ENCODE measurements at places on chromosomes 5 and 9.
A peak's percentile ranks its signal among the peaks of the same experiment; 100 is the strongest.

GRCh38 chr5:60334281-60334713 is 365.7 kb downstream of the DEPDC1B start:
- DNase-seq, result no peak

DNA sequence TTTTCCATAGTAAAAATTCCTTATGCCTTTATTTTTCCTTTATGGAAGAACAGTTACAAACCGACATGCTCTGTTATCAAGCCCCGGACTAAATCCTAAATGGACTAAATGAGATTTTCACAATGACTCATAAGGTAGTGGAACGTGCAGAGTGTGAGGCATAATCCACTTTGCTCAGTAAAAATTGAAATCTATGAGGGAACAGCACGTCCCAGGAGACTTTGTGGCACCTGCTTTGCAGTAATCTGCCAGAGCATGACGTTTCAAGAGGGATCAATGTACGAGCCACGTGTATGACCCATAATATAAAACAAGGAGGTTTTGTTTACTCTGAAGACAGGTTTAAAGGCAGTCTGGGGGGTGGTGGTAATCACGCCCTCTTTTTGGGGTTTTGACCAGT is 83.8 kb upstream of the GNA14 start:
- DNase-seq, result no peak

- DNase-seq, result no peak
These were observed 135.5 kb upstream of the EFNA5 start for GRCh38 chr5:107806271-107806670.

- DNase-seq, result no peak
These were observed 48.4 kb downstream of the SPOCK1 start for GRCh38 chr5:137450759-137451158.

GRCh38 chr5:111234125-111234524 is 9.9 kb downstream of the CAMK4 start:
- no peak for DNase-seq

DNA sequence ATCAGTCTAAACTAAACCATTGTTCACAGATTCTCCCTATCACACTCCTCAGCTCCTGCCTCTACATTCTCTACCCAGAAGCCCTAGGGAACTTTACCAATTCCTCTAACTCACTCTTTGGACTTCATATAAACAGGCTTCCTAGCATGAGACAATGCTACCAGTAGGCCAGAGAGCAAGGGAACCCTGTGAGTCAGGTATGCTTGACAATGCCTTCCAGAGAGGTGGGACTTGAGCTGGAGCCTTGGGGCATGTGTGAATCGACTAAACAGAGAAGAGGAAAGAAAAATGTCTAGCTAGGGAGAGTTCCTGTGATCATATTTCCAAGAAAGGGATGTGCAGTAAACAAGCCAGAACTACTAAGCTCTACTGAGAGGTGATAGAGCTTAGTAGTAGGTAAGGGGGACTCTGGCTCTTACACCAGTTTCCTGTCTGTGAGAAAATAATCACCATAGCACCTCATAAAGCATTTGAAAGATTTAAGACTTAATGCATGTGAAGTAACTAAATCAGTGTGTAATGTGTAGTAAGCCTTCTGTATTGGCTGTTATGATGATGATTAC is 6.4 kb upstream of the RFK start:
- no peak for DNase-seq

DNA sequence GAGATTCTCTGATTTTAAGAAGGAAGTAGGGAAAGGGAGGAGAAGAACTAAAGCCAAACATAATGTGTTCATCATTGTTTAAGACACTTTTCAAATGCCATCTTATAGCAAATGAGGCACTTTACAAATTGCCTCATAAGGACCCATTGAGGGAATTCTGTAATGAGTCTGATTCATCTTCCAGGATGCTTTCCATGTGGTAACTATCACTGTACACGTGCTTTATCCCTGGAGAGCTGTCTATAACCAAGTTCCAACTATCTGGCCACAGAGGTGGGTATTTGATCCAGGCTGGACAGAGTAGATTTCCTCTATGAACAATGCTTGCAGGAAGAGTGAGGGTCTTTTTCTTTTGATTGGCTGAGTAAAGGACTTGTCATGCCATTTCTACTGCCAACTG is 183.5 kb upstream of the NFIB start:
- DNase-seq, result no peak

- DNase-seq, result no peak
These were observed 49.4 kb downstream of the NUP214 start for GRCh38 chr9:131174681-131175239.

- DNase-seq, result no peak
These were observed 110.8 kb upstream of the POC5 start for GRCh38 chr5:75828029-75828428.

GRCh38 chr9:13020146-13021040 is 245.6 kb downstream of the LURAP1L start:
- DNase-seq, result no peak

- DNase-seq, result no peak
These were observed 11.6 kb upstream of the NKD2 start for GRCh38 chr5:997001-997474.

- DNase-seq, result no peak
These were observed 95.0 kb upstream of the ACTBL2 start for GRCh38 chr5:57577432-57578175.

- no peak for DNase-seq
These were observed 878 bp upstream of the HMCN2 start for GRCh38 chr9:130264414-130265350.

- no peak for DNase-seq
These were observed 55.2 kb upstream of the AFAP1L1 start for GRCh38 chr5:149216496-149216895.

- no peak for DNase-seq
These were observed 134.5 kb downstream of the FRMD3 start for GRCh38 chr9:83403527-83404238.

DNA sequence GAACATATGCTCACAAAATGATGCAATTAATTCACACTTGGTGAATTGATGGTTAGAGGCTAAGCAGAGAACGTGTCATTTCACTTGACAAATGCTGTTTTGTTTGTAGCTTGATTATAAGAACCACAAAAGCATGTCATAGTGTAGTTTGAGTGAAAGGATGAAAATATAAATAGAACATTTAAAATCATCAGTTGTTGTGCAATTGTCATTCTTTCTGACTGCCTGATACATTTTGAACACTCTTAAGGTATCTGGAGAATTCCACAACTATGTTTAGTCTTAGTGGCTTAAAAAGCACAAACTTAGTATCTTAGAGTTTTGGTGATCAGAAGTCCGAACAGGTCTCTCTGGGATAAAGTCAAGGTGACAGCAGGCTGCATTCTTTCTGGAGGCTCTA is 129.4 kb downstream of the BASP1 start:
- DNase-seq, result no peak

DNA sequence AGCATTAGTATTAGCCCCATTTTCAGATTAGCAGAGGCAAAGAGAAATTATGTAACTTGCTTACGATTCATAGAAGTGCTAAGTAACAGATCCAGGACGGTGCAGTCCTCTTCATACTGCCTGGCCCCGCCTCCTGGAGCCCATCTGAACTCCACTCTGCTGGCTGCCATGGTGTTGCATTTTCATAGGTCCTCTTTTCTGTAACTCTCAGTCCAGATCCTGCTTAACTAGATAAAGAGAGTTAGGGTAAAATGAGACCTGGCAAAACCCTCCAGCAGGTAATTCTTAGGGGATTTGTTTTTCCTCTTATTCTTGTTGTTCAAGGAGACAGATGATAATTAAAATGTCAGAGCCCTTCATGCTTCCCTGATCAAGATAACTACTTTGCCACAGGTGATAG is 135.1 kb upstream of the EFNA5 start:
- DNase-seq, result no peak

- DNase-seq, result no peak
These were observed 6.3 kb downstream of the RAPGEF1 start for GRCh38 chr9:131733541-131734061.

DNA sequence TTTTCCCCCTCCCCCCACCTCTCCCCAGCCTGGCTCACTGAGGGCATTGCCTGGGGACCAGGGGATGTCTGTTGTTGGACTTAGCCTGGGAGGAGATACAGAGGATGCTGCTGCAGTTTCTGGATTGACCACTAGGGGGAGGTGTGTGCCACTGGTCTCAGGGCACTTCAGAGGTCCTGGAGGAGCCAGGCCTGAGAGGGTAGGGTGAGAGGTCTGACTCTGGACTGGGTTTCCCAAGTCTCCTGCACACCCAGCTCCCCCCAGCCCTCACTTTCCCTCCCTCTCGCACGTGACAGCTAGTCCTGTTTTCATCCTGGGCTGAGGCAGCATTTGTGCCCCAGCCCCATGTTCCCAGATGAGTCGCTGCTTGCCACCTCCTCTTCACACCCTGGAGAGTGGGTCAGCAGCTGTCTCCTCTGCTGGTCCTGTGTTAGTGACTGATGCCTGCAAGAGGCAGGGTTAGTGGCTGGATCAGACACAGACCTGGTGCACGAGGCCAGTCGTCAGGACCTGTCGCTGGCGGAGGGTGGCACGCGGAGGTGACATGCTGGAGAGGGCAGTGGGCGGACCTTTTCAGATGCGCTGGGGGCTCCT is 4.4 kb downstream of the IL3 start:
- DNase-seq, result peak; percentile 37

- DNase-seq, result no peak
These were observed 84.8 kb downstream of the TLE1 start for GRCh38 chr9:81604306-81605169.

- no peak for DNase-seq
These were observed 763 bp downstream of the TJP2 start for GRCh38 chr9:69174616-69175463.

- DNase-seq, result no peak
These were observed 355.1 kb upstream of the TUSC1 start for GRCh38 chr9:26033336-26033735.

- DNase-seq, result no peak
These were observed 56.8 kb downstream of the FAM81B start for GRCh38 chr5:95447961-95448360.

GRCh38 chr5:57878301-57878722 is 395.7 kb upstream of the ACTBL2 start:
- no peak for DNase-seq

DNA sequence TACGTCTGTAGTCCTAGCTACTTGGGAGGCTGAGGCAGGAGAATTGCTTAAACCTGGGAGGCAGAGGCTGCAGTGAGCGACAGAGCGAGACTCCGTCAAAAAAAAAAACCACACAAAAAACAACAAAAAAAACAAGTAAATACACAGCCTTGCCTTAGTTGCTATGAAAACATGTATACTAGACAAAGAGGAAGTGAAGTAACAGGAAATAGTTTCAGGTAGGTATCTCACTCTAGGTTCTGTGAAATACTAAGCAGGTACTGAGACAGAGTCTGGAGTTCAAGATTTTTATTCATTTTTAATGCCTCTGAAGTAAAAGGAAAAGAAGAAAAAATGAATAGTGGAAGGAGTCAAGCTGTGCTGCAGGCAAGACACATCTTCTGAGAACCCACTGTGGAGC is 687.9 kb upstream of the RGMB start:
- DNase-seq, result no peak

DNA sequence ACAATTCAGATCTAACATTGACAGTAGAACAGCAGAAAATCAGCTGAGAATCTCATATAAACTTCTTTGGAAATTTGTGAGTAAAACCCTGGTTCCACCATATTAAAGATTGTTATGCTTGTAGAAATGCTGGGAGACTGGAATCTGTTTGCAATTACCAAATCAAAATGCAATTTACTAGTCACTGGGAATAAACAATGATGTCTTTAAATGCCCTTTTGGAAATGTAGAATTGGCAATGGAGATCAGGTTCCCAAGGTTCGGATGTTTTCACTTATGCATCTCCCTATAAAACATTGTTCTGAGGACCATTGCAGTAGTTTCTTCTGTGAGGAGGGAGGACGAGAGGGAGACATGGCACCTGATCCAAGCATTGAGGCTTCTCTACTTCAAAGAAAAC is 384.4 kb downstream of the TMEM167A start:
- no peak for DNase-seq

DNA sequence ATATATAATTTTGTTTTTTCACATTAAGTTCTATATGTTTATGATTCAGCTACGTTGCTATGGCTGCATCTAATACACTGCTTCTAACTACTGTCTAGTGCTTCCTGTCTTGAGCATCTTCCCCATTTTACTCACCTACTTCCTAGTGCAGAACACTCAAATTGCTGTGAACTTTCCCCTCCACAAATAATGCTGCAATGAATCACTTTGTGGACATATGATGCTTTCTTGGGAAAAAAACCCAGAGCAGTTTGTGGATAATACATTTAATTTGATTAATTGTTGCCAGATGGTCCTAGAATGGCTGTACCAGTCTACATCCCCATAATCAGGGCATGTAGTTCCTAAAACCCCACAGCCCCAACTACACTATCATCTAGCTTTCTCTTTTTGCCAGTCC is 18.5 kb downstream of the CD180 start:
- DNase-seq, result no peak

DNA sequence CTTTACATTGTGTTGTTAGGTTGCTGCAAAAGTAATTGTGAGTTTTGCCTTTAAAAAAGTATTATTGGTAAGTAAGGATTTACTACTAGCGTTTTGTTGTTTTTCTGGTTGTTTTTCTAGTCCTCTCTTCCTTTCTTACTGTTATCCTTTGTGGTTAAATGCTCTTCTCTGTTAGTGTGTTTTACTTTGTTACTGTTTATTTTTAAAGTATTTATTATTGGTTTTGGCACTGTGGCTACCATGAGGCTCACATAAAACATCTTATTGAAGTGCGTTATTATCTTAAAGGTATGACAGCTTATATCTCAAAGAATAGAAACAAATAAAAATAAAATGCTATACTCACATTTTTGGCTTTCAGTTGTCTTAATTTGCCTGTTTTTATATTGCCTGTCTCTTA is 17.6 kb downstream of the DMXL1 start:
- no peak for DNase-seq

DNA sequence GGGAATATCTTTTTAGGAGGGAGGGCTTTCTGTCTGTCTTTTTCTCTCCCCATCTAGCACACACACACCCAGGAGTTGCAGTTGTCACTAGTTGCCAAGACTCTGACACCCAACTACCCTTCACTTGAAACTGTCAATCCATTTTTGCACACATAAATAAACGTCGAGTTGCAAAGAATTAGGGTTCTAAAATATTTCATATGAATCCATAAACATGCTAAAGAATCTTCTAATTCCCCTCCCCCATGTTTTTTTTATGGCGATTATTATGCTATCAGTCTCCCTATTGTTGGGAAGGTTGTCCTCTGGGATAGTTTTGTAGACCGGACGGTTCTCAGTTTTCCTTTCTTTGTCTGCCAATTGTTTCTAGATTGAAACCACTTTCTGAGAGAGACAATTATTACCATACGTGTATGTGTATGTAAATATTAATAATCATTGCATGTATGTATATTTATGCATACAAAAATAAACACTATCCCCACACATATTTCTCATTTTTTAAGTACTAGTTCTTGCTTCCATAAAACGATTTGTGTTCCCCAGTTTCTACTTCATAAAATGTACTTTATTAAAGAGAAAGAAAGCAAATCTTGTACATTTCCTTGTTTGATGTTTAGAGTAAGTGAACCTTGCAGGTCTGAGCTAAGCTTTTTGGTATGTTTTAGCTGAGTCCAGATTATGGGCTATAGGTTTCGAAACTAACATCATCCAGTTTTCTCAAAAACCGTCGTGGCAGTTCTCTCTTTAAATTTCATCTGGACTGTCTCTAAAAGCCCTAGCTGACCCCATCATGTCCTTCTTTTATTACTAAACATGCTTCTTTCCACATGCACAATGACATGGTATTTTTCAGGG is 165.0 kb upstream of the MPDZ start:
- DNase-seq, result no peak

Data from stimulated activated CD8-positive, alpha-beta memory T cell treated with anti-CD3 and anti-CD28 coated beads, Interleukin-15, amount 100 ng/mL, for 4 hours (primary cell).